ENCODE measurements at places on chromosomes 12 and 14.

DNA sequence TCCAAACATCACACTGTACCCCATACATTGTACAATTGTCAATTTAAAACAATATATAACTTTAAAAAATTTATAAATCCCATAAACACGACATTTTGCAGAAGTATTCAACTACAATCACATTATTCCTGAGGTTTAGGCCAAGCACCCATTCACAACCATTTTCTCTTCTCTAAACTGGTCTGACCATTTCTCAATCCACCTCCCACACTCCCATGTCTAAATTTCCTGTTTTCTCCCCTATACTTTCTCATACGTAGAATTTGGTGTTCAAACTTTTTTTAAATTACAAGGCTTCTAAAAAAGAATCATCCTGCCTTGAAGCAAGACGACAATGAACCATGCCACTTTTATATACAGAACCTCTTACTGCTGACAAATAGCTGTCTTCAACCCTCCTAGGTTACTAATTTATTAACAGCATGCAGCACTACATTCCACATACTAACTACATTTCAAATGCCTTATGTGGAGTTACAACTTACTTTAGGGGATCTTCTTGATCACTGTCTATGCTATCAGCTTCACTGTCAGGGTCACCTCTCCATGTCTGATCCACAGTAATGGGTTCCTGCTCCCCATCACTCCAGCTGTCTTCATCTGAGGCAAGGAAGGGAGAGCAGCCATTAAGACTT, 3.4 kb downstream of the KANSL2 start:
- ATAC-seq = no peak

GRCh38 chr12:120229071-120229486, 28.2 kb upstream of the RPLP0 start:
- ATAC-seq = no peak

- ATAC-seq = no peak
Measured at GRCh38 chr14:26841326-26841725, 243.5 kb upstream of the NOVA1 start.

DNA sequence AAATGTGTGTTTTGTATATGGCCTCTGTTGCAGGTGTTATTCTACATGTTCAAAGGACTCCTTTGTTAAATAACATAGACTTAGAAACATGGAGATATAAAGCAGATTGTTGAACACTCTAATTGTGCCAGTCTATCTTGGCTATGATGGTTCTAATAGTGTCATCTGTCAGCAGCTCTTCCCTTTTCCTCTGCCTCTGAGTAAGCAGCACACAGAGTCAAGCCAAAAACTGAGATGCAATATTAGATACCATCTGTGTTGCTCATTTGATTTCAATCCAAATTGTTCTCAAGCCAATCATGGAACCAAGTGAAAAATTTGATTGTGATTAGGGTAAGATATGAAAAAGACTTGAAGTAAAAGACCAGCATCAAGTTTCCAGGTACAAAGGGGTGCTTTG, 871.1 kb upstream of the MGAT4C start:
- ATAC-seq = peak; percentile 91
